Activated CD4-positive, alpha-beta T cell treated with anti-CD3 and anti-CD28 coated beads for 48 hours (primary cell): ENCODE measurements at places on chromosomes 2 and 18.

GRCh38 chr2:112493858-112494648 lies 12.1 kb downstream of the TTL start:
- DNase-seq = no peak

GRCh38 chr18:63700501-63700900 lies 2.3 kb upstream of the SERPINB11 start:
- DNase-seq = no peak

- no peak for DNase-seq
Observed at GRCh38 chr18:31778391-31778950, 17.8 kb upstream of the SLC25A52 start.

DNA sequence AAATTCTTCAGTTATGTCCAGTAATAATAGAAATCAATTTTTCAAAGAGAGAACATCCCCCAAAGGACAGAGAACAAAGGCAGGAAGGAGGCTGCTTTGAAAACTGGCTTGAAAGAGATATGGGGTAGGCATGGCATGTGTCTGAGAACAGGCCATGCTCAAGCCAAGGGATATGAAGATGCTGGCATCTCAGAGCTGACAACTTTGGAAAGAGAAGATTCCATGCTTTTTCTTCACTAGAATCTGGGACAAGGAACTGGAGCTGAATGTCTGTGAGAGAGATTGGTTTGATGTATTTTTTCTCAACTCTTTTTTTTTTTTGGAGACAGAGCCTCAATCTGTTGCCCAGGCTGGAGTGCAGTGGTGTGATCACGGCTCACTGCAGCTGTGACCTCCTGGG lies 139.8 kb upstream of the DLX2 start:
- DNase-seq = no peak

DNA sequence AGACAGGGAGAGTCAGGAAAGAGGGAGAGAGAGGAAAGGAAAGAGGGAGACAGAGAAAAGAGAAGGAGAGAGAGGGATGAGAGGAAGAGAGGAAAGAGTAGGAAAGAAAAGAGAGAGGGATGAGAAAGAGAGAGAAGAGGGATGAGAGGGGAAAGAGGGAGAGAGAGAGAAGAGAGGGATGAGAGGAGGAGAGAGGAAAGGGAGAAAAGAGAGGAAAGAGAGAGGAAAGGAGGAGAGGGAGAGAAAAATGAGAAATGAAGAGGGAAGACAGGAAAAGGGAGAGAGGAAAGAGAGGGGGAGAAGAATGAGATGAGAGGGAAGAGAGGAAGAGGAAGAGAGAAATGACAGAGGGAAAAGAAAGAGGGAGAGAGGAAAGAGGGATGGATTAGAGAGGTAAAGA lies 207.0 kb upstream of the SKOR2 start:
- DNase-seq = no peak

GRCh38 chr2:219887870-219888269 lies 260.4 kb downstream of the SLC4A3 start:
- DNase-seq = no peak

GRCh38 chr18:21117409-21118131 lies 6.0 kb upstream of the ROCK1 start:
- no peak for DNase-seq

- no peak for DNase-seq
Observed at GRCh38 chr2:26178746-26179436, 6.0 kb downstream of the GAREM2 start.

DNA sequence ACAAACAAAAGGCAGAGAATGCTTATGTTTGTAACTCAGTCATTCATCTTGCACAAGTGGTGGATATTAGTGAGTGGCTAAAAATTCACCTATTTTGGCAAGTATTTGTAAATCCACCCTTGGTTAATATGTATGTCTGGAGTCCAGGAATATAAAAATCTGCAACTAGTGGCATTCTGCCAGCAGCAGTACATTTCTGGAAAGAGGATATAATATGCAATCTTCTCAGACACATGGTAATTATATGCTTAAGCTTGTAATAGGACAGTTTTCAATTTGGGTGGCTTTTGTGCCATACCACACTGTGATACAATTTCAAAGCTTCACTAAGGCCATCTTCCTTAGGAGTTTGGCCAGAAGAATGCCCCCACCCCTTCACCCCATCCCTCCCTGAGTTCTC lies 693.3 kb downstream of the MBD2 start:
- DNase-seq = no peak
